Hepatocyte (in vitro differentiated cells): ENCODE measurements at places on chromosomes 3 and 15. TPM values are rescaled to one million over a fixed set of nuclear protein-coding genes. Genes with fewer than 3 reads are reported as not detected.

MFAP1 gene
- total RNA-seq: 26.9 and 37.8 TPM in 2 replicates

CSPG5 gene
- 0.44 and 0.47 TPM in 2 replicates for total RNA-seq

TRH gene
- not detected in 2 replicates for total RNA-seq

ST3GAL6 gene
- 15.0 and 16.1 TPM in 2 replicates for total RNA-seq

POTEB2 gene
- total RNA-seq: not detected in 2 replicates

ATP13A5 gene
- 0.12 TPM in 1 of 2 replicates, not detected in the other for total RNA-seq

SLC2A2 gene
- 123 and 133 TPM in 2 replicates for total RNA-seq

SLCO2A1 gene
- 2.2 and 2.3 TPM in 2 replicates for total RNA-seq

IP6K1 gene
- 32.3 and 32.6 TPM in 2 replicates for total RNA-seq

SNX22 gene
- 4.3 and 7.7 TPM in 2 replicates for total RNA-seq

CAND2 gene
- 3.3 and 5.0 TPM in 2 replicates for total RNA-seq

ISL2 gene
- 3.9 and 5.3 TPM in 2 replicates for total RNA-seq
